Stimulated activated CD4-positive, alpha-beta T cell treated with anti-CD3 and anti-CD28 coated beads, TNF-alpha, amount 100 ng/mL, for 1 hour (primary cell): ENCODE measurements at places on chromosomes 4 and X.

DNA sequence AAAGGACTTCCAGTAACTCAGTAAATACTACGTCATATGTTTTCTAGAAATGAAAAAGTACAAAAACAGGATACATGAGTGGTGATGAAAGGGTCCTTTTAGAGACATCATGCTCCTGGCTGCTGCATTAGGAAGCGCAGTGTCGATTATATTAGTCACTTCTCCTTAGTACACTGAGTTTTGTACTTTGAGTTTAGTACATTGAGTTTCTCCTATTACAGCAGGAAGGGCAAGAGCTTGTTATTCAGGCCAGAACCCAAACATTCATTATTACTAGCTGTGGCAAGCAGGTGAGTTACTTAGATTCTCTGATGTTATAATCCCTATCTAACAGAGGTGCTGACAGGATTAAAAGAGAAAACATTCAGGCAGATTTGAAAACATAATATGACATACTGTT is 21.3 kb downstream of the RPGR start:
- DNase-seq = no peak

DNA sequence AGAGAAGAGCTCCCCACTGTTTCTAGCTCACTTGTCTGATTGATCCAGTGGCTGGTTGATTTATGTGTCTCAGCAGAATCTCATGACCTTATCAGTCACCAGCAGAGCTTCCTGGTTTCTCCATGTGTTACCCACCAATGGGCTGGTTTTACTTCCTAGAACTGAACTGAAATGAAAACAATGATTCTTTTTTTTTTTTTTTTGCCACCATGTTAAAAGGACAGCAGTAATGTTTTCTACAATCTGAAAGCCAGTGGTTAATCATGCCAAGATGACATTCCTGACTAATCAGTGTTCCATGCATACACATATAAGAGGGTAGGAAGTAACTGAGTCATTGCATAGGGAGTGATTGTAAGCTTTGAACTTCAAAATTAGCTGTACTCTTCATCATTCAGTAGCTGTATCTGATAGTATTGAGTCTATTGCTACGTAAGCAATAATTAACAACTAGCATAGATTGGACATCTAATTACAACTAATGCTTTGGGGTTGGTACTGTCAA is 67.7 kb downstream of the SLC4A4 start:
- DNase-seq = no peak

GRCh38 chr4:139735381-139736273 is 70.0 kb downstream of the MGST2 start:
- no peak for DNase-seq

DNA sequence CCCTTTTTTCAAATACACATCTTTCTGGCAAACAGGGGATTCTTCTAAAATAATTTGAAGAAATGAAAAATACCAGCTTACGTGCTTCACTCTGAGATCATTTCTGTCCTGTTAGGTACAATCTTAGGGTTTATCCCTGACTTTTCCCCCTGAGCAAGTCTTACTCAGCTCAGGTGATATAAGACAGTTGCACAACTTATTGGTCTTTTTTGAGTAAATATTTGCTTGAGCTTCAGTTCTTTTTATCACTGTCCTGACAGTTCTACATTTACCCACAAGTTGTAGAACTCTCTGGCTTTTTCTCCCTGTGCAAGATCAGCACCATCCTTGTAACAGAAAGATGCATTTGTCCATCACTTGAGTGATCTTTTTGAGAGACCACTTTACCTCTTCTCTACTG is 84.9 kb downstream of the MID1IP1 start:
- DNase-seq = no peak

- no peak for DNase-seq
Observed at GRCh38 chr4:81628489-81628888, 156.8 kb upstream of the RASGEF1B start.

GRCh38 chr4:73922766-73923630 is 53.8 kb downstream of the CXCL1 start:
- no peak for DNase-seq

DNA sequence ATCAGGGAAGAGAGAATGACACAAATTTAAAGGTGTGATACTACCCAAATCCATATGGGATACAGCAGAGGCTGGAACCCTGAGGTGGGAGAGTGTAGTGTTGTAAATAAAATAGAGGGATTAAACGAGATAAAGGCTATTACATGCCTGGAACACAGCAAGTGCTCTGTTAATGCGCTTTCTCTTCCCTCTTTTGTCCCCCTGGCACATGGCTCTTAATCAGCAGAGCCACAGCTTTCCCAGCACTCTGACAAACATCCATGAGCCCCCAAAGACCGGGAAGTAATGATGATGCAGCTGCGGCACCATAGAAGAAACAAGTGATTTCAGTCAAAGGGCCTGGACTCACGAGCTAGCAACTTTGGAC is 85.9 kb downstream of the RASL11B start:
- DNase-seq = no peak

GRCh38 chr4:40292313-40292759 is 42.8 kb upstream of the CHRNA9 start:
- DNase-seq = no peak

DNA sequence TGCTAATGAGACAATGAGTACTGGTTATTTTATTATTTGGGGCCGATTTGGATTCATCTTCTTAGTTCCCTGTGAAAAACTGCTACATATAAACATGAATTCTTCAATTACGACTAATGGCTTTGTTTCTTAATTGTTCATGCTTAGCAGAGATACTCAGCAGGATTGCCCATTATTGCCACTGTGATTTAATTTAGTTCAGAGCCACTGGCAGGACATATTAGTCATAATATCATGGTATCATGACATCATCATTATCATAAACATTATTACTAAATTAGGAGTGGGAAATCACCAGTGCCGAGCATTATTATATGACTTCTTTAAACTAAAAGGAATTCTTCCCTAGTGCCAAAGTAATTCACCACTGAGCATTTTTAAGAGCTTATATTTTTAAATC is 201.4 kb downstream of the SPOCK3 start:
- no peak for DNase-seq

DNA sequence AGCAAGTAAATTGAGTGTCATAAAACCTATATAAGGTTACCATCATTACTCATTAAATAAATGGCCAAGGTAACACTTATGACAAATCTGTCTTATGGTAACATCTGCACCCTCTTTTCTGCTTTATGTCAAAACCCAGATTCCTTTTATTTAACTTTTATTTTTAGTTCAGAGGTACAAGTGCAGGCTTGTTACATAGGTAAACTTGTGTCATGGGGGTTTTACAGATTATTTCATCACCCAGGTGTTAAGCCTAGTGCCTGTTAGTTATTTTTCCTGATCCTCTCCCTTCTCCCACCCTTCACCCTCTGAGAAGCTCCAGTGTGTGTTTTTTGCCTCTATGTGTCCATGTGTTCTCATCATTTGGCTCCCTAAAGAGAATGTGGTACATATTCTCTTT is 930.7 kb downstream of the CCSER1 start:
- no peak for DNase-seq

DNA sequence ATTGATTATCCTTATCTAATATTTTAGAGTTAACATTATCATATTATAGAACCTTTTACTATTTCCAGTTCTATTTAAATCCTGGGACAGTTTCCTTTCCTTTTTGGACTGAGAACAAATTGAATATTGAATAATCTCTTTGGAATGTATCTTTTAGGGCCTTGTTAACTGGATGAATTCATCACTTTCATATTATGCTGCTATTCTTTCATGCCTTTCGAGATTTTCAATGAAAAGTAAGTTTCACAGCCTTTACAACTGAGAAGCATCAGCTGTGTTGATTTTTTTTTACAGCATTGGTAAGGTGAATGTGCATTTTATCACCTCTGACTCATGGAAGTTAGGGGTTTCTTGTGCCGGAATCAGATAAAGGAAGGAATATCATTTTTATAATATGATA is 39.6 kb downstream of the PDLIM5 start:
- DNase-seq = no peak

GRCh38 chr4:169627307-169627706 is 6.9 kb downstream of the CLCN3 start:
- no peak for DNase-seq

- DNase-seq = no peak
Observed at GRCh38 chr4:61853041-61853440, 652.9 kb downstream of the ADGRL3 start.

DNA sequence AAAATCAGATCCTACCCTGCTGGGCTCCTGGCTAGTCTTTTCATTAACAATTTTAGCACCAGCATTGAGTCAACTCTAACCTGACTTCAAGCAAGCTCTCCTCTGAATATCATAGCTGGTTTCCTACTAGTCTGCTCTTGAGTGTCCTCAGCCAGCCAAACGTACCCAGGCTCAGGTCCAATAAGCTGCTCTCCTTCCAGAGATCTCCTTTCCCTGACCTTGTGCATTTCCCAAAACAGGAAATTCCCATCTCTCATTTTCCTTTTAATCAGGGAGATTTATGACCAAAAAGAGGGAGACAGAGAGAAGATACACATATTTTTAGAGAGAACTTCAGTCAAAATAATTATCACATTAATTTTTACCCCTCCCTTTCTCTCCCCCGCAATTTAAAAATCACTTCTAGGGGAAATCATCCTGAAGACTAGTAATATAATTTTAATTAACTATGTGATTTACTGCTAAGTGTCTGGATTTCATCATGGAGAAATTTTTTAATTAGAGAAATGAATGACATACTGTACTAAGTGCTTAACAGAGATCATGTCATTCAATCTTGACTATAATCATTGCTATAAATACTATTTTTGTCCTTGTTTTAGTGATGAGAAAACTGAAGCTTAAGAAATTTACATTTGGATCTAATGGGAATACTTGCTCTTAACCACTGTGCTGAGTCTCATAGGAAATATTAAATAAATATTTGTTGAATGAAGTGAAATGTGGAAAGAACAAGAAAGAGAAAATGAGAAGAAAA is 421.7 kb upstream of the INTU start:
- DNase-seq = no peak

- DNase-seq = no peak
Observed at GRCh38 chr4:165700855-165701254, 172.2 kb upstream of the TLL1 start.

DNA sequence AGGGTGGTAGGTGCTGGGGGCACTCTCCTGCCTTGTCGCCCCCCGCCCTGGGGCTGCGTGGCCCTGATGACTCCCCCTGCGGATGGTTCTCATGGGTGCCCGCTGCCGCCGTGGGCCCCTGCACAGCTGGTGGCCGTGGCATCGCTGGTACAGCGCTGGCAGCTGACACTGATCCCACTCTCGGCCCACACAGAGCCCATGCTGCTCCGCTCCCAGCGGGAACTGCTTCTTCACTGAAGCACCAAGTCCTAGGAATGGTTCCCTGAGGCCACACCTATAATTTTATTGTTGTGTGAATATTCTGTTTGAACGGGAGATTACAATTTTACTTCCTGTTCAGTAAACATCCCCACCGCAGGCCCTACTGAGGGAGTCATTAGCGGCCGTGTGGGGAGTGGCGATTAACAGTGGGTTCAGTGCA is 138.6 kb upstream of the NKX1-1 start:
- no peak for DNase-seq

- DNase-seq = no peak
Observed at GRCh38 chrX:38375891-38376290, 23.5 kb downstream of the OTC start.

DNA sequence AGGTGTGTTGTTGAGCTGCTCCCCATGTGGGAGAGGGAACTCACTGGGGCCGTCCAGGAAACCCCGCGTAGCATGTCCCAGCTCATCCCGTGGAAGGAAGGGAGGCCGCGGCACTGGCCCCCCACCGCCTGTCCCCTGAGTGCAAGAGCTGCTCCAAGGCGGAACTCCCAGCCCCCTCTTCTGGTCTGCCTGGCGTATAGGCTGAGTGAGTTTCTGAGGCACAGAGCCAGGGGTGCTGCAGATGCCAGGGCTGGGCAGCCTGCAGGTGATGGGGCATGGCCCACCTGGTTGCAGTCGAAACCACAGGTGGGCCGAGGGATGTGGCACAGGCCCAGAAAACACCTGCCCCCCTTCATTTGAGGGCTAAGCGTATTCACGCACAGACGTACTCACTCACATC is 49.6 kb downstream of the ABLIM2 start:
- DNase-seq = no peak

GRCh38 chr4:156838761-156839160 is 132.8 kb downstream of the PDGFC start:
- DNase-seq = no peak

- no peak for DNase-seq
Observed at GRCh38 chr4:161990721-161991120, 173.1 kb downstream of the FSTL5 start.

DNA sequence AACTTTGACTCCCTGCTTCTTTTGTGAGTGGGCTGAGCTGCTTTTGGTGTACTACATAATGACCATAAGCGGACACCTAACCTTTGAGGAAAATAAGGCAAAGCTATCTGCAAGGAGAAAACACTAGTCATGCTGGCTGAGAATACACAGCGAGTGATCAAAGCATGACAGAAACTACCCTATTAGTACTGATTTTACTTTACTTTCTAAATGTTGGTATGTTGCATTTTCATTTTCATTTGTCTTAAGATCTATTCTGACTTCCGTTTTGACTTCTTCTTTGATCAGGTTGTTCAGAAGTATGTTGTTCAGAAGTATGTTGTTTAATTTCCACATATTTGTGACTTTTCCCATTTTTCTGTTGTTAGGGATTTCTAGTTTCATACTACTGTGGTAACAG is 361.1 kb downstream of the TRAM1L1 start:
- no peak for DNase-seq

DNA sequence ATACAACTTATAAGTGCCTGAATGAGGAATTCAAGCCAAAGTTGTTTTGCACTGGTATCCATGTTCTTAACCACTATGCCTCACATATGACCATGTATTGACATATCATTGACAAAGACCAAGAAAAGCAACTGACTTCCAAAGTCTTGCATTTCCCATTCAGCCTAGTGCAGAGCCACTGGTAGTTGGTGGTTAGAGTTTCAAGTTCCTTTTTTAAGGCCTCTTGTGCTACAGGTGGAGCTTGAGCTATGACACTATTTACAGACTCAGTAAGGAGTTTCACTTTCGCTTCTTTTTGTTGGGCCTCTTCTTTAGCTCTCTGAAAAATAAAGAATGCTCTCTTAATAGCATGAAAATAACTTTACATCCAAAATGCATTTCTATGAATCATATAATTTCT is 763.0 kb downstream of the DMD start:
- DNase-seq = no peak

DNA sequence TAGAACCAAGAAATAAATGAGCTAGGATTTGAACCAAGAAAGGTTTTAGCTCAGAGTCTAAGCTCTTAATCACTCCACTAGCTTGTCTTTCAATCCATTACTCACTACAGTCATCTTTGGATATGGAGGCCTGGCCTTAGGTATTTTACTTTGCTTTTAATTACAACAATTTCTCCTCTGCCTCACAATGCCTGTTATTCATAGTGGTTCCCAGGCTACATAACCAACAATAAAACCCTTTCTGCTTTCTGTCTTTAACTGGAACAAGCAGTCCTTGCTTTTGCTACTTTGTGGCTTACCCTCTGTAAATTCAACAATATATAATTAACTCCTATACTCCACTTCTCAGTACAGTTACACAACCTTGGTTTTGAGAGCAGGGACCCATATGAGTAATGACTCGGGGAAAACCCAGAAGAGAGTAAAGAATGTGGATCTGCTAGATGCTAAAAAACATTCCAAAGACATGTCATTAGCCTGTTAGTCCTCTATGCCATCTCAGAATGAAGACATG is 94.7 kb upstream of the NAP1L5 start:
- no peak for DNase-seq
